ENCODE measurements at places on chromosomes 4 and X. TPM values are rescaled to one million over a fixed set of nuclear protein-coding genes. Genes with fewer than 3 reads are reported as not detected.

Gene CLCN4
- polyA plus RNA-seq, result 13.6 TPM

Gene EGF
- polyA plus RNA-seq, result 10.3 TPM

Gene MAGEC1
- not detected for polyA plus RNA-seq

Gene FAM53A
- 2.0 TPM for polyA plus RNA-seq

Gene GAB1
- polyA plus RNA-seq, result 26.4 TPM

Gene NEUROG2
- polyA plus RNA-seq, result 0.08 TPM

Gene OTC
- polyA plus RNA-seq, result not detected

Gene EVC
- polyA plus RNA-seq, result 14.8 TPM

Gene RBMXL3
- polyA plus RNA-seq, result not detected

Gene LNX1
- 4.2 TPM for polyA plus RNA-seq

Gene WDFY3
- polyA plus RNA-seq, result 18.6 TPM

Gene USP17L18
- not detected for polyA plus RNA-seq

Gene FRG2
- not detected for polyA plus RNA-seq

Gene IL2
- not detected for polyA plus RNA-seq

Gene IL3RA
- 18.7 TPM for polyA plus RNA-seq

Gene CSAG3
- polyA plus RNA-seq, result not detected

Gene UGT8
- polyA plus RNA-seq, result 0.32 TPM

Gene TAPT1
- 34.6 TPM for polyA plus RNA-seq

Gene SRPK3
- polyA plus RNA-seq, result 299 TPM

Gene PLAC8
- polyA plus RNA-seq, result 1.6 TPM
